ENCODE measurements at places on chromosomes 11 and 22.

DNA sequence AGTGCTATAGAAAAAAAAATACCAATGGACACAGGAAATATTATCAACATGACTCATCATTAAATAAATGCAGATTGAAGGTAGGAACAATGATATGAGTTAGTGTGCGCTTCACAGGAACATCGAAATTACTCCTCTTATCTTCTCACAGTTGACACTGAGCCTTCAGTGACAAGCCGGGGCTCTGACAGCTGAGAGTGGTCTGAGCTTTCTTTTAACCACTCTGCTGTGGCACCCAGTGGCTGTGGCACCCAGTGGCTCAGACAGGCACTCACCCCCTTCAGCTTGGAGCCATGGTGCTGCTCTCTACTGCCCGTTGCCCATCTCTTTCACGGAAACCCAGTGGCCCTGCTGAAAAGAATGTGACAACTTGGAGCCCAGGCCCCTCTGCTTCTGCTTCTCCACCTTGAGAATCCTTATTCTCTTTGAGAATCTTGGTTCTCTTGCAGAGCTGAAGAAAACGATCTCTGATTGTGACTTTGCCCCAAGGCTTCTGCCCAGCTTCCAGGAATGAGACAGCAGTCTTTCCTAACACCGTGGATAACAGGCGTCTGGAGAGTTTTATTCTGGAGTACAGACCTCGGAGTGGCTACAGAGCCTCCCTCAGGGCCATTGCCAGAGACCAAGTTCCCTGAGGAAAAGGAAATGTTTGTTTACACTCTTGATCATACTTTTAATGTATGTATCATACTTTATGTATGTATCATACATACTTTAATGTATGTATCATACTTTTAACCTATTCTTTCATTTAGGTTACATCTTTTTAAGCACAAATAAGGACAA, 37.1 kb upstream of the OR8B8 start:
- DNase-seq = no peak

- DNase-seq = peak; percentile 75
Measured at GRCh38 chr22:22397292-22397870, 111.2 kb downstream of the ZNF280B start.

DNA sequence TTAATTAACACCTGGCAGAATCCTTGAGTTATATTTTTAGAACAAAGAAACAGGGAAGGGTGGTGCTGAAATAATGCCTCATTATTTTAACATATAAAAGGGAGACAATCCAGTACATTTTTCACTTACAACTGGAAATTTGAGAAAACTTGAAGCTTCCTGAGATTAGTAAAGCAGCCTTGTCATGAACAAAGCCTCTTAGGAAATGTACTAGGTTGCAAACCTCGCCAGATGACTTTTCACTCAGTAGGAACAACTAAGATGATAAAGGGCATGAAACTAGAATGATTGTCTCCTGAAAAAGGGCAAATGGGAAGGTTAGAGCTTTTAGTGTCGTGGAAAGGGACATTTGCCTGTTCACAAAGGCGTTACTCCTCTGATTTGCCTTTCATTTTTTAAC, 289.6 kb downstream of the ETS1 start:
- DNase-seq = no peak

DNA sequence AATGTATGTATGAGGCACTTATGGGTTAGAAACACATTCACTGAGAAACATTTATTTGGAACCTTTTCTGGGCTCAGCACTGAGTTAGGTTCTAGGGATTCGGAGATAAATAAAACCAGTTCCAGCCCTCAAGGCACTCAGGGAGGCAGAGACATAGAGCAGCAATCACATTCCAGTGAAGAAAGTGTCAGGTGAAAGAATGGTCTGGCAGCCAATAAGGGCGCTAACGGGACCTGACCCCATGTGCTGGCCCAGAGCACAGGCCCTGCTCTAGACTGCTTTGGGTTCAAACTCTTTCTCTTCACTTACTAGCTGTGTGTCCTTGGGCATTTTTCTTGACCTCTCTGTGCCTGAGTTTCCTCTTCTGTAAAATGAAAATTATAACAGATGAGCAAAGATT, 146.0 kb upstream of the SYT13 start:
- no peak for DNase-seq

- peak; percentile 84 for DNase-seq
Measured at GRCh38 chr11:61907871-61908729, 9.3 kb downstream of the RAB3IL1 start.

DNA sequence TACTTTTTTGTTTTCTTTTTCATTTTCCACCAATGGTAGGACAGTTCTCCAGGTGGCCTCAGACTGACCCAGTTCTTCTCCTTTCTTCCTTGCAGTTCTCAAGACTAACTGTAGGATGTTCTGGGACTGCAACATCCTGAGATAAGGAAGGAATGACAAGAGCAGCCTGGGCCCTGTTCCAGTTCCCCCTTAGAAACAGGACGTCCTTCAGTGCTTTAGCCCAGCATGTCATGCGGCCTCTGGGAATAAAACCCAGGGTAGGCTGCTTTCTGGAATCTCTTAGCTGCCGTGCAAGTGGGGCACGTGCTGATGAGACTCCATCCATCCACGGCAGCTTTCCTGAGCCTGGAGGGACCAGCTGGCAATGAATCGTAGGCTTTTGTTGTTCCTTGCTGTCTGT, 24.0 kb upstream of the CADM1 start:
- no peak for DNase-seq

- peak; percentile 100 for DNase-seq
Measured at GRCh38 chr11:61814958-61815789, 1.6 kb downstream of the FADS1 start.

GRCh38 chr11:120132645-120133185, 5.2 kb downstream of the TRIM29 start:
- no peak for DNase-seq

- no peak for DNase-seq
Measured at GRCh38 chr11:41499429-41499828, 40.0 kb upstream of the LRRC4C start.

GRCh38 chr11:129067454-129067853, 124.7 kb downstream of the ARHGAP32 start:
- DNase-seq = no peak

DNA sequence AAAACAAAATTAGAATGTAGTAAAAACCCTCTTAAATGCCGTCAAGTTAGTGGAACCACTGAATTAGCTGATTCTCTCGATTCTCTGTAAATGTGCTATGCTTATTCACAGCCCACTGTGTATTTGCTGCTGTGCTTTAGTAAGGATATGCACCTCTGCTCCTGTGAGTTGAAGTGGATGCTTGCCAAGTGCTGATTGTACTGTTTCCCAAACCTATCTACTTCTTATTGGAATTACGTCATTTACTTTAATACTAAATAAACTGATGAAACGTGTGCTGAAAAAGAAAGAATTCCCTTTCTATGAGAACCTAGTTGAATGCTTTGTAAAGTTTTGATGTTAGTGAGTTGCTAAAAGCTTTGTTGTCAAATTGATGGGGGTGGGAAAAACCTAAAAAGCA, 158.4 kb downstream of the LRRC4C start:
- DNase-seq = no peak

DNA sequence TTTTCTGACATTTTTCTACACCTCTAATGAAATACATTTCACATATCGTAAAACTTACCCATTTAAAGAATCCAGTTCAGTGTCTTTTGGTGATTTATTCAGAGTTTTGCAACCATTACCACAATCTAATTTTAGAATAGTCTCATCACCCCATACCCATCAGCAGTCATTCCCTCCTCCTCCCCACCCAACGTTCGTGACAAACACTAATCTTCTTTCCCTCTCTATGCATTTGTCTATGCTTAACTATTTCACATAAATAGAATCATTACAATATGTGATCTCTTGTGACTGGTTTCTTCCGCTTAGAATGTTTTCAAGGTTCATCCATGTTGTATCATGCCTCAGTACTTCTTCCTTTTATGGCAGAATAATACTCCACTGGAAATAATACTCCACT, 9.5 kb downstream of the TTC28 start:
- peak; percentile 47 for DNase-seq

DNA sequence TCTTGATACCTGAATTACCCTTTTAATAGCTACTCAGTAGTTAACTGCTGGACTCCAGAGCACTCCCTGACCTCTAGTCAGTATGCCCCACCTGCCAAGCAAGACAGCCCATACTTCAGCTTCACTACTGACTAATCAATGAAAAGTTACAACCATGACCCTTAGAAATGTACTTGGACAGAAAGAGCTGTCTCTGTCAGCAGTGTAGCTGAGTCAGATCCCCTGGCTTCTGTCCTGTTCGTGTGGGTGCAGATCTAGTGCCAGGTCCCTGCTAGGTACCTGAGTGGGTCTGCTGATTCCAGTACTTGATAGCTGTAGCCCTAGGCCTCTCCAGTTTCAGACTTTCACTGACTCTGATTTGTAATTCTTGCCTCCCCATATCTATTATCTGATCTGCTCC, 265.8 kb upstream of the POU2AF2 start:
- peak; percentile 55 for DNase-seq

DNA sequence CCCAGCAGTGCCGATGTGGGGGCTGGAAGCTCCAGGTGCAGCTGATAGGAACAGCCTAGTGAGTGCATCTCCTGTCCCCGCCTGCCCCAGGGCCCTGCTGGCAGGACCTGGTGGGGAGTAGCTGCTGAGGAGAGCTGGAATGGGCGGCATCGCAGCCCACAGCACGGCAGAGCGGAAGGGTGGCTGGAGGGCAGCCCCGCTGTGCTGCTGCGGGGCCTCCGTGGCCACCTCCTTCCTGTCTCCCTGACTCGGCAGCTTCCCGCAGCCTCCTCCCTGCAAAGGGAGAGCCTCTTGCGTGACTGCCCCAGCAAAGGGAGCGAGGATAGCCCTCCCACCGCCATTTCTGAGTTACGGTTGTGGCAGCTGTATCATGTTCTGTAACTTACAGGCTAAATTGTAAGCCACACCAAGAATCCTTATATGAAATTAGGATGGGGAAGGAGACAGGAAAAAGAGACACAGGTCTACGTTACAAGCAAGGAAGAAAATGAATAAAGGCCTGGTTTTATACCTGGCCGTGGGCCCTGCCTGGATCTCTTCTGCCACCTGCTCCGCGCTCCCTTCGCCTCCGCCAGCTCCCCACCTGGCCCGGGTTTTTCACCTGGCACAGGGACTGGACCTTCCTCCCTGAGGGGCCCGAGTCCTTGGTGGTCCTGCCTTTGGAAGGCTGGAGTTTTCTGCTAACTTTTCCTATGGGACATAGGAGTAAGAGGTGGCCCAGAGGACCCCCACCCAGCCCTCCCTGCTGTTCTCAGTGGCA, 10.0 kb downstream of the TPCN2 start:
- DNase-seq = peak; percentile 78

DNA sequence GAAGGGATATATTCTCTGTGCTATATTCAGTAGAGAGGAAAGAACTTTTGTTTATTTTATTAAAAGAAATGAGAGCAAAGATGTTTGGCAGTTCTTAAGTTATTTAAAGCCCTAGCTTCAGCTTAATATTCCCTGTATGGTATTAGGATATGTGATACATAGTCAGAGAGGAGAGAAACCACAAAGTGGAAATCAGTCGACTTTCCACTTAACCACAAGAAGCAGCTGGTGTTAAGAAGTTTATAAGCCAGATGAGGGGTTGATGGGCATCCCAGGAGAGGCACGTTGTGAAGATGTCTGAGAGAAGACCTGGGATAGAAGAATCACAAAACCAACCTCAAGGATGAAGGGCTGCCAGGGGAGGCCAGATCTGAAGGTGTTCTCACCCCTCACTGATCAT, 23.3 kb upstream of the PHF21B start:
- DNase-seq = no peak

DNA sequence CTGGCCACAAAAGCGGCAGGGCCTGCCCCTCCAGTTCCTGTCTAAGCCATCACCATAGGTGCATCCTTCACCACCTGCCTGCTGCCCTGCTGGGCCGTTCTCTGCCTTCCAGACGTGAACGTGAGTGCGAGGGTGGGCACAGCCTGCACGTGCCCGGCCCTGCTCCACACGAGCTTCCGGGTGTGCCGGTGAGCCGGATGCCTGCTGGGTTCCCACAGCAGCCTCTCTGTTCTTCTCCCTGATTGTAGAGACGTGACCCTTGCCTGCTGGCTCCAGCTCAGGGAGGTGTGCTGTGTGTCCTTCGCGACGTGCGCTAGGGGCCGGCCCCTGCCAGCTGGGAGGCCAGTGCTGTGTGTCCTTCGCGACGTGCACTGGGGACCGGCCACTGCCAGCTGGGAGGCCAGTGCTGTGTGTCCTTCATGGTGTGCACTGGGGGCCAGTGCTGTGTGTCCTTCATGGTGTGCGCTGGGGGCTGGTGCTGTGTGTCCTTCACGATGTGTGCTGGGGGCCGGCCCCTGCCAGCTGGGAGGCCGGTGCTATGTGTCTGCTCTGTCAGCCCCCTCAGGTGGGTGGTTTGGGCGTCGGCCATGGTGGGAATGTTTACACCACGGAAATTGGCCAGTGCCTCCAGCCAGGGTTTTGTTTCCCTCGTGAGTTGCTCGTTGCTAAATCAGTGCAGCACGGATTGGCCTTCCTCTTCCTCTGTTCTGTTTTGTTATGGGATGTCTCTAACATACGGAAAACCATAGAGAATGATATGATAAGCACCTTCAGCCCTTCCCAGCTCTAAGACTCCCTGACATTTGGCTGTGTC, 35.4 kb upstream of the BRSK2 start:
- no peak for DNase-seq

All from osteoblast (primary cell).